Kidney capillary endothelial cell (primary cell): ENCODE measurements at places on chromosomes 1 and 21.

DNA sequence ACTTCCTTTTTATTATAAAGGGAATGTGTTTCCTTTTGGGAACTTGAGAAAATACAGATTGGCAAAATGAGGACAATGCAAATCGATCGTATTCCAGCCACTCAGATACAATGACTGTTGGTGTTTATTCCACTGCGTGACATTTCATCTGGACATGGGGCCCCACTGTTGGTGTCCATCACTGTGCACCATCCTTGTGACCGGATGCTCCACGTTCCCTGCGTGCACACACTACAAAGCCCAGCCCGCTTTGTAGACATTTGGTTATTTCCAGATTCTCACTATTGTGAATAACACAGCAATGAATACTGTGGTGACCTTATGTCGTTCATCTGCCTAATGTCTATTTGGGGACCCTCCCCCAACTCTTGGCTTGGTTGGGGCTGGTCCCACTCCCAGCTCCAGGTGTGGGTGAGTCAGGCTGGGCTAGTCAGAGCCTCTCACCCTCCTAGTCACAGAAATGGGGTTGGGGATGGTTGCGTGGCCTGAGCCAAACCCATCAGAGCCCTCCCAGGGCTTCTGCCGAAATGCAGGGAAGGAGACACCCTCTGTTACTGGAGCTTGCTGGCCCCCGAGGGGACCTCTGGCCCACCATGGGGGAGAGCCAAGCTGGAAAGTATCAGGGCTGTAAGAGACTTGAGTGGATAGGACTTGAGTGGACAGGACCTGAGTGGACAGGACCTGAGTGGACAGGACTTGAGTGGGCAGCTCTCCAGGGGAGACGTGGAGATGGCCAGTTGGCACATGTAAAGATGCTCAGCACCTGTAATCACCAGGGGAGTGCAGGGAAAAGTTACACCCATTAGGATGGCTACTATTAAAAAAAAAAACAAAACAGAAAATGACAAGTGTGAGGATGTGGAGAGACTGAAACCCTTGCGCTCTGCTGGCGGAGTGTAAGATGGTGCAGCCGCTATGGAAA lies 57.1 kb upstream of the ADARB1 start:
- DNase-seq = no peak

GRCh38 chr1:164926107-164926506 lies 367.1 kb downstream of the PBX1 start:
- DNase-seq = no peak

DNA sequence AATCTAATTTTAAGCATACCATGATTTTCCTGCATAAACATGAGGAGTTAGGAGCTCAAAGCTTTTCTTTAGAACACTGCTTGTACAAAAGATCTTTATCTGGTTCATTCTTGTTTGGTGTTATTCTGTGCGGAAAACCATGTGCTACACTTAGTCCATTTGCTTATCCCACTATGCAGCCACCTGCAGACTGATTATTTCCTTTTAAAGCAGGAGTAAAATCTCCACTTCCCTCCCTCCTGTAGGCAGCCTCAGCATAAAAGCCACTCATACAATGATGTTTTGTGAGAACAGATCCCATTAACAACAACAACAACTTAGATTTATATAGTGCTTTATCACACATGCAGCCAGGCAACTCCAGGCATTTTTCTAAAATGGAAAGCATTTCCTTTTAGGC lies 355.3 kb upstream of the NEGR1 start:
- DNase-seq = no peak

GRCh38 chr21:38740090-38740489 lies 65.6 kb upstream of the ETS2 start:
- DNase-seq = no peak

GRCh38 chr1:219294251-219294650 lies 120.6 kb downstream of the LYPLAL1 start:
- no peak for DNase-seq

GRCh38 chr21:34311561-34312330 lies 52.1 kb upstream of the KCNE2 start:
- DNase-seq = no peak

DNA sequence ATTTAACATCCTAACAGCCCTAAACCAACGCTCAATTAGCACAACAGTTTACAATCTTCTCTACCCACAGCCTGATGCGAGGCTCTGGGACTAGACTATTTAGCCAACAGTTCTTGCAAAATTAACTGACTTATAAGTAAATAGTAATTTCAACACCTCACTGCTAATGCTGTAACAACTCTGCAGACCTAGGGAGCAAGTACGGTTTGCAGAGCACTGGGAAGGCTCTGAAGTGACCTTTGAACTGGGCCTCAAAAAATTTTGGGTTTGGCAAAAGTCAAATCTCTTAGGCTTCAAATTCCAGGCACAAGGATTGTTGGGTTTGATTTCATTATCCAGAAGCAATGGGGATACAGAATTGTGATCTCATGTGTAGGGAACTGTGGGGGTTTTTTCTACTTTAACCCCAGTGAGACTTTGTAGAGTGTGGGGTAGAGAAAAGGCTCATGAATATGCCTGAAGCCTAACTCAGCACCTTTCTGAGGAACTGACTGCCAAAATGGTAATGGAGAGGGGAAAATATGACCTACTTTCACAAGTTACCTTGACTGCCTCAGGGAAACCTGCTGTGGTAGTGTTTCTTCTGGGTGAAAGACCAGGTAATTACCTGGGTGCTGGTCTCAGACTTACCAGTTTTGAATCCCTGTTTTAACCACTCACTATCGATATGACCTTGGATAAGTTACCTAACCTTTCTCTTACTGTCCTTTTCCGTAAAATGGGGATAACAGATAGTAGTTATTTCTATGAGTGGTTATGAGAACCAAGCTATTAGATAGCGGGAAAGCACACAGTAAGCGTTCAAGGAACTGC lies 889 bp upstream of the TXLNA start:
- no peak for DNase-seq

DNA sequence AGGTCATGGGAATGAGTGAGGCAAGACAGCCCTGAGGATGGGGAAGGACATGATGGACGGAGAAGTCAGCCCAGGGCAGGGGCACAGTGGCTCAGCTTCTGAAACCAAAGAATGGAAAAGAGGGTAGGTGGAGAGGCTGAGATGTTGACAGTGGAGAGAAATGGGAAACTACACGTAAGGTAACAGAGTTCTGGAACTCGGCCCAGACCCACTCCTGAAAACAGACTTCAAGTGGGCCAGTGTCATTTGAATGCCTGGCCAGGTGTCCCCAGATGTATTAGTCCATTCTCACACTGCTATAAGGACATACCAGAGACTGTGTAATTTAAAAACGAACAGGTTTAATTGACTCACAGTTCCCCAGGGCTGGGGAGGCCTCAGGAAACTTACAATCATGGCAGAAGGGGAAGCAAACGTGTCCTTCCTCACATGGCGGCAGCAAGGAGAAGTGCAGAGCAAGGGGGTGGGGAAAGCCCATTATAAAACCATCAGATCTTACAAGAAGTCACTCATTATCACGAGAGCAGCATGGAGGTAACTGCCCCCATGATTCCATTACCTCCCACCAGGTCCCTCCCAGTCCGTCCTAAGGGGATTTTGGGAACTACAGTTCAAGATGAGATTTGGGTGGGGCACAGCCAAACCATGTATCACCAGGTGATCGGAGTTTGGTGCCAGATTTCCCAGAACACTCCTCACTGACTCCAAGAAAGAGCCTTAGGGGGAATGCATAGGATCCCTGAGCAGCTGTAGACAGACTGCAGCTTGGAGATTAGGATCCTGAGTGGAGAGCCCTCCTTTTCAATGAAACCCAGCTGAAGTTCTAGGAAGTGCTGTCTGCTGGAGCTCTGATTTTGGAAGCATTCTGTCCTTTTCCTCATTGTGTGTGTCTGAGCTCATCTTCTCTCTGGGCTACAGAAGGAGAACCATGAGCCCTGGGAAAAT lies 40.3 kb downstream of the FHAD1 start:
- no peak for DNase-seq

DNA sequence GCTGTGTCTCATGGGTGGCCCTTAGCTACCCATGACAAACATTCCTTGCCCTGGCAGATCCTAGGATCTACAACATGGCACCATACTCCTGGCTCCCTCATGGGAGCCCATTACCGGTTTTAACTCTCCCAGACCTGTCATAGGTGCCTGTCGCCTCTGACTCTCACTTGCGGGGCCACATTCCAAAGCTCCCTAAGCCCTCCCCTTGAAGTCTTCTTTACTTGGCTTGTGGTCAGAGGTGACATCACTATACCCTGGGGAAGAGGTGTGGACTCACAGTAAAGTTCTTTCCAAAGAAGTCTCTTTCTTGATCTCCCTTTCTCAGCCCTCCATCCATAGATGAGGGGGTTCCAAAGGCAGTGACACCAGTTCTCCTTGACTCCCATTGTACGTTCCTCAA lies 5.4 kb upstream of the SLAMF9 start:
- DNase-seq = no peak

GRCh38 chr1:237507005-237507404 lies 383.7 kb downstream of the ZP4 start:
- DNase-seq = no peak

DNA sequence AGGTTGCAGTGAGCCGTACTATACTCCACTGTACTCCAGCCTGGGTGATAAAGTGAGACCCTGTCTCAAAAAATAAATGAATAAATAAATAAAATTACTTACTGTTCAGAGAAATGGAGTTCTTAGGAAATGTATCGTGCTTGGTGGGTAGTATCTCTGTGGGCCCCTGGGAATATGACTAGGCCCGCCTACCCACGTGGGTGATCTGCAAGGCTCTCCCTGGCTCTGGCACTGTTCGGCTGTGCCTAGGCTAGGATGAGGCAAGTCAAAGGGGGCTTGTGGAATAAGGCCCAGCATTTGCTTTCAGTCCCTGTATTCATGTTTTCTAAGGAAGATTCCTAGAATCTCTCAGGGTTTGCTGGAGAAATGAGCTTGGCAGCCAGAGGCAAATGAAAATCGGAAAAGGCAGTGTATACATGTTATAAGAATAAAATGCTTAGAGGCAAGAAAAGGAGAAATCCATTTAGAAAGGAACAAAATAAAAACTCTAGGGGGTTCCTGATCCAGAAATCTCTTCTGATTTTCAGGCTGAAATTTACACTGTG lies 4.5 kb upstream of the CSRP1 start:
- no peak for DNase-seq

DNA sequence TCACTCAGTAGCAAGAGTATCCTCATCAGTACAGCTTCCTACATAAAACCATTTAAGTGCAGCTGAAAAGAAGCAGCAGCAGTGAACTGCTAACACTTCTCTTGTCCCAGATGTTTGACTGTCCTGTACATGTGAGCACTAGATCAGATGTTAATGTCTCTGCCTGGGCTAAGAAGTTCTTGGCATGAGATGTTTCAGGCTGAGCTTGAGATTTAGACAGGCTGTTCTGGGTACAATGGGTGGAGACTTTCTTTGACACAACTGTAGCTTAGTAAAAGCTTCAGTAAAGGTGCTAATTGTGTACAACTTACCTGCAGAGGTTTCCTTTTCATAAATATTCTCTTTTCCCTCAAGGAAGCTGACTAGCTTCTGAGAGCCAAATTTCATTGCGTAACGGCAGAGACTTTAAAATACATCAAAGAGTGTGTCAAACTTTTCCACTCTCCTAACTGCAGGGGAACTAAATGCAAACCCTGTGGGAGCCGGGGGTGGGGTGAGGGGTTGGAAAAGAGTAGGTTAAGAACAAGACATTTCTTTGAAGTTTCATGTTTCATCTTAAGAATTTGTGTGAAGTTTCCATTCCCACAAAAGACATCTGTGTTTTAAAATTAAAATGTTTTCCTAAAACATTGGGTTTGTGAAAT lies 82.1 kb upstream of the CCDC190 start:
- DNase-seq = no peak

GRCh38 chr21:38241029-38241740 lies 15.6 kb upstream of the KCNJ15 start:
- no peak for DNase-seq

- DNase-seq = no peak
Measured at GRCh38 chr1:57132993-57133622, 167.3 kb upstream of the C8B start.

- no peak for DNase-seq
Measured at GRCh38 chr1:192350356-192350755, 33.6 kb downstream of the RGS21 start.

- no peak for DNase-seq
Measured at GRCh38 chr1:40857737-40858136, 4.4 kb downstream of the CITED4 start.

DNA sequence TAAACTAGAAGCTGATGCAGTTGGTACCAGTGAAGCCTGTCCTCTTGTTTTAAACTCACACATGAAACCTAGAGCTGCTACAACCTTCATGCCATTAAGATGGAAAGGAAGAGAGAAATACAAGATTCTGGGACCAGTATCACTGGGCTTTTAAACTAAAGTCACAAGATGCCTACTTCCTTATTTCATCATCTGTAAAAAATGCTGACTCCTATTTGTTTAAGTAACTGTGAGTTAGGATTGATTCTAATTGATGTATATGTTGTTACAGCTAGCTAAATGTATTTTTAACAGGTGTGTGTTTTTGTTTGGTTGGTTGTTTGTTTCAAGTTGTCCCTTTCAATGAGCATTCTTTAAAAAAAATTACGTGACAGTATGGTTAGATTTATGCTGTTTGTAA lies 833.3 kb upstream of the PRMT6 start:
- no peak for DNase-seq

DNA sequence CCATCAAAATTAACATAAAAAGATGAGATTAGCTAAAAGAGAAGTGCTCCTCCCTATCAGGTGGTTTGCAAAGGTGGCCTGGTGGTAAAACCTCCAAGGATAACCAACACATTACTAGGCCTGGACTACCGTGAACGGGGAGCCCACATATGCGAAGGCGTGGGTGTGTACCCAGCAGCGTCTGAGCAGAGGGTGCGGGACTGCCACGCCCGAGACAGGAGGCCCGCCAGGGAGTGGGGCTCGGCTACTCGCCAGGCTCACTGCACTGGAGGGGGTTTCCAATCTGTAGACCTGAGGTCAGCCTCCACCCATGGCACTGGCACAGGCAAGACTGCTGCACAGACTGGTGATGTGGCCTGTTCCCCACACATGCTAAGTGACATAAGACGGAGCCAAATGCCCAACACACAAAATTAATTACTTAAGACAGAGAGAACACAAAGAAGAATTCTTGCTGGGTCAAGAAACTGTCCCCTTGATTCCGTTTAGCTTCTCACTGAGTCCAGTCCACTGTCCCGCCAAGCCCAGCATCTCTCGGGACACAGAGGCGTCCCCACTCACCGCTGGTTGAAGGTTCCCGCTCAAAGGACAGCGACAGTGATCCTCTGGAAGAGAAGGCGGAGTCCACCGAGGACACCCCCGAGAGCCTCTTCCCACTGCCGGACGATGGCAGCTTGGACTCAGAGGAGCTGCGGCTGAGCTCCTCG lies 23.4 kb downstream of the RIPK4 start:
- DNase-seq = no peak

GRCh38 chr1:17119773-17120480 lies 676 bp upstream of the PADI2 start:
- DNase-seq = no peak

DNA sequence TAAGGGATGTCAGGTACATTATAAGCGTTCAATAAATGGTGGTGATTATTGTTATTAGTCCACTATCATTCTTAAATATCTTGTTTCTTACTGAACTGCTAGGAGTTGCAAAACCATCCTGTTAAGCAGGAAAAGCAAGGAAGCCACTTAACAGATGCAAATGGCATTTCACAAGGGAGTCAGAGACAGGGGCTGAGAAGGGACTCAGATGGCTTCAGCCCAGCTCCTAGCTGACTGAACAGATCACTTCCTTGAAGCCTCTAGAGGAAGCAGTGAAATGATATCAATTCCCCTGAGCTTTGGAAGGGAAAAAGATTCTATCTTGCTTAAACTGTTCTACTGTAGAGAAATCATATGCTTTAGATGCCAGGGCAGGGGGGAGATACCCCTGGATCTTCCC lies 151.5 kb downstream of the ST6GALNAC5 start:
- no peak for DNase-seq

- no peak for DNase-seq
Measured at GRCh38 chr1:198848649-198849048, 209.8 kb downstream of the PTPRC start.

GRCh38 chr1:7450838-7451237 lies 320.3 kb upstream of the VAMP3 start:
- no peak for DNase-seq
